ENCODE measurements at places on chromosomes 7 and 10. TPM values are rescaled to one million over a fixed set of nuclear protein-coding genes. Genes with fewer than 3 reads are reported as not detected.

Gene C10orf95
- total RNA-seq: 0.25 TPM

Gene ADAM12
- total RNA-seq: 1.9 TPM

Gene TMEM26
- not detected for total RNA-seq

Gene PNLIPRP3
- total RNA-seq: not detected

Gene PRLHR
- not detected for total RNA-seq

Gene DHTKD1
- 14.8 TPM for total RNA-seq

Gene SLC13A1
- not detected for total RNA-seq

Gene NCAPG2
- 14.8 TPM for total RNA-seq

Gene GNA12
- 19.5 TPM for total RNA-seq

Gene OR6B1
- total RNA-seq: not detected

Gene TMEM176B
- not detected for total RNA-seq

Gene ASB10
- not detected for total RNA-seq

Gene CDCA7L
- total RNA-seq: 5.0 TPM

Gene PKD2L1
- total RNA-seq: not detected

Gene PTPN20
- not detected for total RNA-seq

Gene ZNF425
- 1.7 TPM for total RNA-seq

Gene OPN1SW
- total RNA-seq: not detected

Gene CLDN12
- total RNA-seq: 0.68 TPM

Gene ATOH7
- not detected for total RNA-seq

Gene LAMB4
- not detected for total RNA-seq

Gene NFKB2
- total RNA-seq: 264 TPM

Gene TDRD1
- 0.33 TPM for total RNA-seq

Gene GPR37
- total RNA-seq: not detected

Gene FAM185A
- 5.8 TPM for total RNA-seq

Gene PPP1R3A
- not detected for total RNA-seq

Gene SAMD9L
- total RNA-seq: 49.2 TPM

Gene LRRN3
- total RNA-seq: 0.90 TPM

Gene HMX2
- total RNA-seq: not detected

Gene ABCC2
- 3.4 TPM for total RNA-seq

Gene RET
- 0.16 TPM for total RNA-seq

Gene SVOPL
- total RNA-seq: not detected

Gene ANKRD61
- not detected for total RNA-seq

Gene PTPRN2
- 1.9 TPM for total RNA-seq

Gene GCK
- total RNA-seq: not detected

Gene ITPRID1
- not detected for total RNA-seq

Gene BMPER
- total RNA-seq: 0.32 TPM

Gene INMT
- 1.0 TPM for total RNA-seq

Gene BHLHA15
- not detected for total RNA-seq

Gene GIMAP2
- total RNA-seq: 77.5 TPM

Gene PNLIPRP1
- not detected for total RNA-seq

Gene ZNF239
- total RNA-seq: 1.4 TPM

Gene LFNG
- total RNA-seq: 176 TPM

Gene FFAR4
- not detected for total RNA-seq

Gene ASB13
- total RNA-seq: 1.4 TPM

Gene CPA5
- not detected for total RNA-seq

Gene ZNF804B
- not detected for total RNA-seq

Gene NPSR1
- total RNA-seq: not detected

Gene CALCR
- not detected for total RNA-seq

Gene C7orf57
- 0.85 TPM for total RNA-seq

Gene RBM17
- 120 TPM for total RNA-seq

Gene SFTPD
- total RNA-seq: not detected

Gene ATRNL1
- not detected for total RNA-seq

Gene SHH
- total RNA-seq: not detected
